ENCODE measurements at places on chromosomes 6 and 20.

GRCh38 chr6:32627831-32628230, 9.4 kb upstream of the HLA-DQA1 start:
- DNase-seq = peak; percentile 67

- DNase-seq = no peak
Observed at GRCh38 chr6:15036690-15037245, 209.1 kb upstream of the JARID2 start.

DNA sequence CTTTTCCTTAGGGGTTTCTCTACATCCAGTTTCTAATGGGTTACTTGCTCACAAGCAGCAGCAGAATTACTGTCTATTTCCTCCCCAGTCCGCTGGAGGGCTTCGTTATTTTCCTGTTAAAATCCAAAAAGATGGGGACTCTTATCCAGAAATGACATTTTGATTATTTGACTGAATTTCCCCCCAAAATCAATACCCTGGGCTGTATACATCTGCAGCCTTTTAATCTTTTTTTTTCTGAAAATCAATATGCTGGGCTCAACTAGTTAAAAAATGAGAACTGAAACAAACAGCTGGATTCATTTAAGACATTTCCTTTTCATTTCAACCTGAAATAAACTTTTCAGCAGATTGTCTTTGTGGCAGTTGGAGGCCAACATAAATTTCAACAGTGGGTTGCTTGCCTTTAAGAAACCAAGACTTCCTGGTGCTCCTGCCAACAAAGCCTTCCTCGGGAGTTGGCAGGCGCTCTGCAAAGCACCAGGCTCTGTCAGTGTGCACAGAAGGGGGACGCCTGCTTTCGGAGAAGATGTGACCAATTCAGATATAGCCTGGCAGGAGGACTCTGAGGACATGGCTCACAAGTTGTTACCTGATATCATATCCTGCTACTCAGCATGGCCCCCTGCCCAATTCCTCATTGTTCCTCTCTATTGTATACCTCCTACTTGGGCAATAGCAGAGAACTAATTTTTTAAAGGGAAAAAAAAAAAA, 204.7 kb upstream of the ARG1 start:
- DNase-seq = peak; percentile 94

DNA sequence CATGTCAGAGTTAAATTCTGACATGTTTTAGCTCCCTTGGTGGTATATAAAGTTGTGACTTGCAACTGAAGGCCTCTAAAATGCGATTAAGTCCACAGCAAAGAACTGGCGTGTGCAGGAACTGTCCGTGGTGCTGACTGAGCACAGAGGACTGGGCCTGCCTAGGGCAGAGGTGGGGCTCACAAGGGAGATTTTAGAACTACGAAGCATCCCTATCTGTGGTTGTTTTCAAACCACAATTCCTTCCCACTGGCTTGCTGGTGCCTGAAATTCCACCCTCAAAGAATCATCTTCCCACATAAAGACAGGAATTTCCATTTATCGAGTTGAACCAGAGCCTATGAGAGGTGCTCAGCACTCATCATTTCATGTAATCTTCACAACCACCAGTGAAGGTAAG, 30.1 kb downstream of the RIMS4 start:
- DNase-seq = peak; percentile 53

- DNase-seq = no peak
Observed at GRCh38 chr20:63205896-63206295, 10.0 kb downstream of the YTHDF1 start.

- peak; percentile 60 for DNase-seq
Observed at GRCh38 chr20:21505161-21505809, 8.6 kb downstream of the NKX2-2 start.

GRCh38 chr6:55141611-55142010, 32.7 kb upstream of the HCRTR2 start:
- no peak for DNase-seq

DNA sequence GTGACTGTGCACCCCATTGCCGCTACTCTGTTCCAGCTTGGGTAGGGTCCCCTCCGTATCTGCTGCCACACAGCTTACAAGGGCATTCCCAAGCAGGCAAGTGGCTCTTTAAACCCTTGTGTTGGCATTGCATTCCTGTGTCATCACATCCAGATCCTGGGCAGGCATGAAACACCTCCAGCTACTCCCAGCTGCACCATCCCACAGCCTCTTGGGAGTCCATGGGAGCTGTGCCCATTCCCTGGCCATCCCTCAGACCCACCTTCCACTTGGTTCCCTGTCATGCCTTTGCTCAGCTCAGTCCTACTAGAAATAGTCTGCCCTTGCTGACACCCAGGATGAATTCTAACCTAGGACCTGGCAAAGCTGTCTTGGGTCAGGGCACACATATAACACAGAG, 87.7 kb downstream of the PSMG4 start:
- no peak for DNase-seq

DNA sequence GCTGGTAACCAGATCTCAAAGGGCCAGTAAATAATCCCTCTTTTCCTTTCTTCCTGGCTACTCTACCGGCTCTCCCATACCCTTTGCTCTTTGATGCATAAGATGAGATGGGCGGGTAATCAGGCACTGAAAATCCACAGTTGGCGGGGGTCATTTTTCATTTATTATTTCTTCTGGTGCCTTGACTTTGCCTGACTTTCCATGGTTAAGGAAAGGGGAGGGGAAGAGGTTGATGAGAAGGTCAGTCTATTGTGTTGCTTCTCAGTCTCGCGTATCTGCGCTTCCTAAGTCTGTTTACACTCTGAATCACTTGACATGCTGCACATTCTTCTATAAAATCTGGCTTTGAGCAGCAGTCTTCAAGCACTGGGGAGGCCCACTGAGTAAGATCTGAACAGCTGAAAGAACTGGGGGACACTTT, 121.1 kb upstream of the HDGFL1 start:
- no peak for DNase-seq

GRCh38 chr6:27604986-27605385, 132.1 kb upstream of the ZNF184 start:
- no peak for DNase-seq

DNA sequence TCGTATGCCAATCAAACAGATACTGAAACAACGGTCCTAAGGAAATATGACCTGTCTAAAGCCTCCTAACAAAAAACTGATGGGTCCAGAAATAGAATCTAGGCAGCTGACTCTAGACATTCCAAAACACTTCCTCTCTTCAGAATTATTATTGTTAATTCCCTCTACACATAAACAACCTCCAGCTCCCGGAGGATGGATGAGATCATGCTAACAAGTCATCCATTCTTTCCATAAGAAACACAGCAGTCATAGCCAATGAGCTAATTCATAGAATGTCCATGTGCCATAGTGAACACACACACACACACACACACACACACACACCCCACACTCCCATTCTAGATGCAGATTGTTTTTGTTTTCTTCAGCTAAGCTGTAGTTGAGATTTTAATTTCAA, 44.3 kb downstream of the HDGFL1 start:
- no peak for DNase-seq

GRCh38 chr6:74757813-74758212, 448.0 kb downstream of the COL12A1 start:
- no peak for DNase-seq

DNA sequence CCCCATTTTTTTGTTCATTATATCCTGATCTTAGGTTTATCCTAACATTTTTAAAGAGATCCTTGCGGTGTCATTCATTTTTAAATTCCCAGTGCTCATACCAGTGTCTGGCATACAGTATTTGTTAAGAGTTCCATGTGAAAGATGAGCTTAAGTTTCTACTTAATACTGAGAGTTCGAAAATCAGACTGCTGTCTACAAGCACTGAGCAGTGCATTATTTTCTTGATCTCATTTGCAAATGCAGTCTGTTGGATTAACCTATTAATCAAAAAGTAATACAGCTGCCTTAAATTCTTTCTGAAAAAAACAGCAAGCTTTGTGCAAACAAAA, 663 bp downstream of the COQ3 start:
- DNase-seq = no peak

DNA sequence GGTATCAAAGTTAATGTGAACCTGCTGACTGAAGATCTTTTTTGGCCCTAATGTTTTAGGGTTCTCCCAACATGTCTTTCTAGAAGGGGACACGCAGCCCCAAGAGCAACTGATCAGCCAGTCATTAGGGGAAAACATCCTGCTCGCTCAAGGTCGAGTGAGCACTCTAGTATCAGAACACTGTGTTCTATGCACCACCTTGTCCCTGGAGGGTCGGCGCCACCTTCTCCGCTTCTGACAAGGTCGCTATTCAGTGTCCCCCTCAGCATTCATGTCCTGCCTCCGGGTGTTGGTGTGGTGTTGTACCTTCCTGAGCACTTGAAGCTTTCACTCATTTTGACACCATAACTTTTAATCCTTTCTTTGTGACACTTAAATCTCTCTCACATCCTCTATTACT, 331.2 kb upstream of the KCNQ5 start:
- no peak for DNase-seq

GRCh38 chr6:43014434-43014909, 423 bp downstream of the KLHDC3 start:
- no peak for DNase-seq

- peak; percentile 34 for DNase-seq
Observed at GRCh38 chr6:8066108-8066507, 1.9 kb upstream of the BLOC1S5 start.

DNA sequence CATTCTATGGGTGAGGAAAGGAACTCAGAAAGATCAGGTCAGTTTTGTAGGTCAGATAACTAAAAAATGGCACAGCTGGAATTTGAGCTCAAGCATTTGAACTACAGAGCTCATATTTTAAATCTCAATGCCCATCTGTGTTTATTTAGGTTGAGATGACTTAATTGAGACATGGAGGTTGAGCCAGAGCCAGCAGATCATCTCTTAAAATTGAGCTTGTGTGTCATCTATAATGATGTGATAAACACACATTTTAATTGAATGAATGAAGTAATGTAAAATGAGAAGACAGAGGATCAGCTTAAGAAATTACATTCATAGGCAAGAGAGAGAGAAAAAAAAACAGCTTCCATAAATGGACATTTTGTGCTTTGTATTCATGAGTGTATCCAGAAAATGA, 3.7 kb downstream of the MANEA start:
- DNase-seq = no peak

GRCh38 chr6:109793792-109794191, 102.7 kb downstream of the FIG4 start:
- no peak for DNase-seq

DNA sequence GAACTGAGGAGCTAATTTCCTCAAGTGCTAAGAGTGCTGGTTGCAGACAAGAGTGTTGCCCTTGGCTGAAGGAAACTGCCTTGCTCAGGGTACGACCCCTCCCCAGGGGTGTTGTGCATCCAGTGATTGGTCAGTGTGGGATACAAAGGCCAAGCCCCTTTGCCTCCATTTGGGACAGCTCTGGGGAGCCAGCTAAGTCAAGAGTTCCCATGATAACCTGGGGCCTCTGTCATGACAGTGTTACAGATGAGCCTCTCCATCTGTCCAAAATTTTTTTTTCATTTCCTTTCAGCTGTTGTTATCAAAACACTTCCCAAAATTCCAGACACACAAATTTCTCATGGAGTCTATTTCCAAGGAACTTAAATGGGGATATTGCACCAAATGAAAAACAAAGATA, 93.3 kb downstream of the HS3ST5 start:
- no peak for DNase-seq

DNA sequence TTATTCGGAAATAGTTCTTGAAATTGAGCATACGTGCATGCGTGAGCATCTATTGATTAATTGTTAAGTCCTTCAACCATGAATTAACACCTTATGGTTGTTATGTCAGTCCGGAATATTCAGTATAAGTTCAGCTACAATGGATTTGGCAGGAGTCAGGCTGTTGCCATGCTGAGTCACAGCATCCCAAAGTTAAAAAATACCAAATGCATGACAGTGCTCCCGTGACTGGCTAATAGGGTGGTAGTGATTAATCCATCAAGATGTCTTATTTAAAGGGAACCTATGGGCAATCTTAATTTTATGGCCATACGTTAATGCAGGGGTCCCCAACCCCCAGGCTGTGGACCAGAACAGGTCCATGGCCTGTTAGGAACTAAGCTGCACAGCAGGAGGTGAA, 10.5 kb downstream of the RAE1 start:
- no peak for DNase-seq

- DNase-seq = peak; percentile 51
Observed at GRCh38 chr6:79713701-79714322, 82.7 kb downstream of the SH3BGRL2 start.

- DNase-seq = no peak
Observed at GRCh38 chr20:22775671-22776139, 191.3 kb upstream of the FOXA2 start.

DNA sequence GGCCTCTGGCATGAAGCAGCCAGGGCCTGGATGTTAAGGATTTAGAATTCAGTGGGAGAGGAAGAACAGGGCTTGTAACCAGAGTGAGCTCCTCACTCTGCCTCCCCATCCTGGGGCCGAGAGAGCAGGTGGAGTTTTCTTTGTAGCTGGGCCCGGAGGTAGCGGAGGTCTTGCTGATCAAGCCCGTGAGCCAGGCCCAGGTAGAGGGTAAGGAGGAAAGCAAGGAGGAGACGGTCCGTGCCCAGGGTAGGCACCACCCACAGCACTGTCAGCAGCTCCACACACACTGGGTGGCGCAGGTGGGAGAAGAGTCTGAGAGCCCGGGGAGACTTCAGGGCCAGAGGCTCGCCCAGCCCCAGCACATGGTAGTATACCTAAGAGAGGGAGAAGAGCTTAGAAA, 2.1 kb upstream of the PPP1R18 start:
- DNase-seq = peak; percentile 82

DNA sequence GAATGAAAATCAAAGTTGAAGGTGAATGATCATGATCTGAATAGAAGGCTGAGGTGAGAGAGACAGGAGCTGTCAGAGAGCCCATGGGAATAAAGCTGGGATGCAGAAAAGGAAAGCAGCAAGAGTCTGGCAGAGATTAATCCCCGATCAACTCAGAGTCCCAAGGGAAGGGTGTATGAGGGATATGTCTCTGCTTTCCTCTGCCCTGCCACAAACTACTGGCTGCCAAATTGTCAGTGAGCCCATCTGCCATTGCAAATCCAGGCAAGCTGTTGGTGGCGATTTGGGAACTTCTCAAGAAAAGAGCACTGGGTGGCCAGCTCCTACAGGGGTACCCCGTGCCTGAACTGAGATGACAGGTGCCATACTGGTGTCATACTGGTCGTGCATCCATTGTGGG, 705.5 kb upstream of the MAN1A1 start:
- DNase-seq = no peak

GRCh38 chr20:13984211-13984610, 6.2 kb downstream of the SEL1L2 start:
- no peak for DNase-seq

DNA sequence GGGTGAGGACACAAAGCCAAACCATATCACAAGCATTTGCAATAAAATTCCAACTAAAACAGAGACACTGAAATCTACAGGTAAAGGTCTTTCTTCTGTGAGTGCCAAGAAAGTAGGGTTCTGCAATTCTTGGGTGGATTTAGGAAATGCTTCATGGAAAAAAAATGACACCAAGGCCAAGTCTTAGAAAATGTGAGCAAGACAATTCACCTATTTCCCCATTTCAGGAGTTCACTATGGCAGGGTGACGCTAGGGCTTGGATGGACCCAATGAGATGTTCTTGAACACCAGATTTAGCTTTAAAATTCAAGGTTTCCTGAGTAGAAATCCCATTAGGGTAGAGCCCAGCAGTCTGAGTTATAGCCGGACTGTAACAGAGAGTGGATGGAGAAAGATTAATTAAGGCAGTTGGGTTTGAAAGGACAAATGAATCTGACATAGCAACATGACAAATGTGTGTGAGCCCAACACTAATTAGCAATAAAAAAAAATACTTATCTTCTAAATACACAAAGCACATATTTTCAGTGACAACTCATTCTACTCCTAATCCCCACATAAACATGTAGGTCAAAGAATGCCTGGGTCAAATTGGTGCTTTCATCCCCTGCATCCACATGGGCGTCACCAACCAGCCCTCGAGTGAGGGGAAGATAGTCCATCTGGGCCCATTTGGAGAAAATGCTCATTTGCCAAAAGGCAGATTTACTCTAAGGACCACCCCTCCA, 180.4 kb upstream of the JARID2 start:
- no peak for DNase-seq
